ENCODE measurements at places on chromosomes 16 and 17.

- H3K4me1 ChIP-seq: peaks cover 72% of the 10 kb centered on the region
- no peaks in the 10 kb centered on the region for H3K27me3 ChIP-seq
- peak overlapping the region; percentile 87 for H3K4me3 ChIP-seq
- peak; percentile 88 for DNase-seq
- H3K36me3 ChIP-seq: no peaks in the 10 kb centered on the region
- peak overlapping the region; percentile 88 for H3K27ac ChIP-seq
These were observed 750 bp downstream of the ZFHX3 start for GRCh38 chr16:73047221-73047535.

DNA sequence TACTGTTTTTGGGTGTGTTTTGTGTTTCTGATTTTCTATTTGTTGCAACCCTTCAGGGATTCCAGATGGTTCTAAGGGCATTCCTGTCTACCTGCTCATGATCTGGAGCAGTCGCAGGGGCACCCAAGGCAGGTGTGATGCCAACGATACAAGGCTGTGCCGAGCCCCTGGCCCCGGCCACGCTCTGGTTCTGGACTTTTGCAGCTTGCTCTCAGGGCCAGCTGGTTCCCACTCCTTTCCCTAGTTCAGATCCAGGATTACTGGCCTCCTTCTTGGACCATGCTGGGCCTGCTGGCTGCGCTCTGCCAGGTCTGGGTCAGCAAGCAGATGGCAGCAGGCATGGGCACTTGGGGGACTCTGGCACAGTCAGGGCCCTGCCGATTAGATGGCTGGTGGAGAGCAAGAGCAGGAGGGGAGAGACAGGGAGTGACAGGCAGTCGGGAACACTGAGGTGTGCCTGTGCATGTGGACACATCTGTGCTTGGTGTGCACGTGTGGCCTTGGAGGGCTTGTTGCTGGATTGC lies 15.2 kb upstream of the RAP1GAP2 start:
- H3K36me3 ChIP-seq: no peaks in the 10 kb centered on the region
- peaks cover 19% of the 10 kb centered on the region for H3K27me3 ChIP-seq
- no peaks in the 10 kb centered on the region for H3K4me1 ChIP-seq
- H3K27ac ChIP-seq: no peak overlapping the region
- H3K4me3 ChIP-seq: no peak overlapping the region

DNA sequence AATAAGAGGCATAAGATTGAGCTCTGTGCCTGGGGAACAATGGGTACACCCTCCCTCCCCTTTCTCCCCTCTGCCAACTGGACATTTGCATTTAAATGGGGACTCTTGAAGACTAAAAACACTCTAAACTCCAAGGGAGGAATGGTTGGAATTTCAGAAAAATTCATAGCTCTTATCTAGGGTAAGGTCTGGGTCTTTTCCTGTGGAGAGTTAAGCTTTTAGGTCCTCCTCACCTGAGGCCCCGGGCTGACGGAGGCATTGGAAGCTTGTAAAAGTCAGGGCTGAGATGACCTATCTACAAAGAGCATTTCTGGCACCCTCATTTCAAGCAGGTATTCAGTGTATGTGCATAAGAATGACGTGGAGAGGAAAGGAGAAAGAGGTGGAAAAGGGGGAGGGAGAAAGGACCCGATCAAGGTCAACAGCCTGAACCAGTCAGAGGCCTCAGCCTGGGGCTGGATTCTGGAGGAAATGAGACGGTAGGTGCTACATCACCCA lies 78.0 kb downstream of the RAP1GAP2 start:
- no peak overlapping the region for H3K27ac ChIP-seq
- DNase-seq: no peak
- peaks cover 3% of the 10 kb centered on the region for H3K4me1 ChIP-seq
- no peak overlapping the region for H3K4me3 ChIP-seq
- no peaks in the 10 kb centered on the region for H3K36me3 ChIP-seq

- no peaks in the 10 kb centered on the region for H3K36me3 ChIP-seq
- no peaks in the 10 kb centered on the region for H3K27me3 ChIP-seq
- no peaks in the 10 kb centered on the region for H3K4me1 ChIP-seq
- no peak overlapping the region for H3K4me3 ChIP-seq
These were observed 6.2 kb upstream of the SLC16A13 start for GRCh38 chr17:7029659-7030058.

DNA sequence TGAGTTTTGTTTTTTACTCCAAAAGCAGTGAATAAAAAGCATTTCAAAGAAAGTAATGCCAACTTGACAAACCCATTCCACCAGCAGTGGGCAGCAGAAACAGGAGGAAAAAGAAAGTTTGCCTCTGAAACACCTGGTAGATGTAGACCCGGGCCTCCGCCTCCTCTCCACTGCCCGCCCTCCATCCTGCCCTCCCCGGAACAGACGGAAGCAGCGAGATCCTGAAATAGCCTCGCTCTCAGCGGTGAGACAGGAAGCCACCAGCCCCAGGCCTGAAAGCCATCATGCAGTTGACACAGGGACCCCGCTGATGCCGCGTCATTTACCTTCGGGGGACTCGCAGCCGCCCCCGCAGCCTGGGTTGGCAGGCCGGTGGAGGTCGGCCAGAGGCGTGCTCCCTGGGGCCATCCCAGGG lies 67.8 kb downstream of the C16orf78 start:
- no peak overlapping the region for H3K27ac ChIP-seq
- no peaks in the 10 kb centered on the region for H3K36me3 ChIP-seq
- no peaks in the 10 kb centered on the region for H3K4me1 ChIP-seq
- no peaks in the 10 kb centered on the region for H3K27me3 ChIP-seq
- no peak for DNase-seq
